Stimulated activated CD4-positive, alpha-beta T cell treated with anti-CD3 and anti-CD28 coated beads, TNF-alpha, amount 100 ng/mL, for 24 hours (primary cell): ENCODE measurements at places on chromosomes 7 and 10.

GRCh38 chr7:116630357-116630756 lies 41.6 kb upstream of the MET start:
- DNase-seq: no peak

GRCh38 chr10:96618653-96619052 lies 31.8 kb upstream of the TM9SF3 start:
- no peak for DNase-seq

DNA sequence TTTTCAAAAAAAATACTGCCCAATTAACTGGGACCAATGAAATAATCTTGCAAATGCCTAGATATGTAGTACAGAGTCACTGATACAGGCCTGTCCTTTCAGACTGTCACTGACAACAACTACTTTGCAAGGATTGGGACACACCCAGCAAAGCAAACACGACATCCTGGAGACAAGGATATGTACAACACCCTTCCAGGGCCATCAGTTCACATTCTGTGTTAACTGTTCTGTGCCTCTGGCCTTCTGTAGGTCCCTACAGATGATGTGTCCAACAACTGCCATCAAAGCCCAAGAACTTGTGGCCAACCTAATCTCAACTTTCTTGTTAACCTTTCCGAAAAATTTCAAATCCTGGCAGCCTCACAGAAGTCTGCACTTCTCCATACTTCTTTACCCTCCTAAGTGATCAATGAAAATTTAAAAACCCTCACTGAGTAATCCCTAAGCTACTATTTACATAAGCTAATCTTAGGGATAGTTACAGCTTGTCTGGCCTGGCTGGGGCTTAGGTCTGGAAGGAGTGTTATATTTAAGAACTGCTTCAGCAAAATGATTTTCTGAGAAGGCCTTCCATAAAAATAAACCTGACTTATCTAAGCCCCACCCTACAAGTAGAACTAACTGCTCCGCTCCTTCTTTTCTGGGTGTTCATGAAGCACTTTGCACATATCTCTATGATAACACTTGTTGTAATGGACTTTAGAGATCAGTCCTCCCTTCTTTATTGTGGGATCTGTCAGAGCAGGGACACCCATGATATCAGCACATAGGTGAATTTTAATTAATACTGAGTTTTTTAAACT lies 21.0 kb downstream of the COBL start:
- DNase-seq: no peak

GRCh38 chr10:82982110-82982608 lies 1107.2 kb downstream of the NRG3 start:
- no peak for DNase-seq

GRCh38 chr10:77392851-77393250 lies 244.8 kb downstream of the KCNMA1 start:
- DNase-seq: no peak

GRCh38 chr10:5125315-5126044 lies 31.3 kb downstream of the AKR1C3 start:
- no peak for DNase-seq

DNA sequence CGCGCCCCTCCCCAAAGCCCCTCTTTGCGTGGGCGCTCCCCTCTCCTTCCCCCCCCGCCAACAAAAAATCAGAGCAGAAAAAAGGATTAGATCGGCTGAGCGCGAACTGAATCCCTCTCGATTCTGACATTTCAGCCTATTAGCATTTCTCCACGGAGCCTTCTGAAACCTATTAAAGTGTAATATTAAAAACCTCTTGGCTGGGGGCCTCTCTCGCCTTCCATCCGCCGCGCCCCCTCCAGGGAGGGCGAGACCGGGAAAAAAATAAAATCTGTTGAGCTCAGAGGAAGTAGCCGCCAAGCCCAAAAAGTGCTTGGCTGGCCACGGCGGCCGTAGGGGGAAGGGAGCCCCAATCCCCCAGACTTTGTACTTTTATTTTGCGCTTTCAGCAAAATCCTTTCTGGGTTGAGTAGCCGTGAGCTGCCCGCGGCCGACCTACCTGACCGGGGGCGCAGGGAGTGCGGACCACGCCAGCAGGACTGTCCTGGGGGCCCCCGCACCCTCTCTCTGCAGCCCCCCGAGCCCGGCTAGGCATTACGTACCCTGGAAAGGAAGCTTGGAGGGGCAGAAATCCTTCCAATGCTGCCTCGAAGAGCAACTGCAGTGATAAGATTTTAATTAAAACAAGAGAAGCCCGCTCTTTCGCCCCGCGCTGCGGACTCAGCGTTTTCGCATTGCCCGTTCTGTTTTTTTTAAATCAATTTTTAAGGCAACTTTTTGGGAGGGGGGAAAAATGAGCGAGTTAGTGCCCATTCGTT lies 1.3 kb upstream of the TNRC18 start:
- DNase-seq: no peak

DNA sequence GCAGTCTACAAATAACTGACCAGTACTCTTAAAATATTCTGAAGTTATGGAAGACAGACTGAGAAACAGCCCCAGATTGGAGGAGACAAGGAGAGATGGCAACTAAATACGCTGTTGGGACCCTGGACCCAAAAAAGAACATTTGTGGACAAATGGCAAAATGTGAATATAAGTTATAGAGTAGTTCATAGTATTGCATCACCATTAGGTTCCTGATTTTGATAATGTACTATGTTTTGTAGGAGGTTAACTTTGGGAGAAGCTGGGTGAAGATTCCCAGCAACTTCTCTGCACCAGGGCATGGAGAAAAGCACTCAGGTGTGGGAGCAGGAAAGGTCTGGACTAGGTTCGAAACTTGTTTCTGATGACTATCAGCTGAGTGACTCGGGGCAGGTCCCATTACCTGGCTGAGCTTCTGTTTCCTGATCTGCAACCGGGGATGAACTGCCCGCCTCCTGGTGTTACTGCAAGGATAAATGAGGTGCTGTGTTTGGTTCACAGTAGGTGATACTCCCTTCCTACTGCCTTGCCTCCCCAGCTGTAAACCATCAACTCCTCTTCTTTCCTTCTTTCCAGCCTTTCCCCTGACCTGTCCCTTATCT lies 48.2 kb downstream of the EEPD1 start:
- no peak for DNase-seq

DNA sequence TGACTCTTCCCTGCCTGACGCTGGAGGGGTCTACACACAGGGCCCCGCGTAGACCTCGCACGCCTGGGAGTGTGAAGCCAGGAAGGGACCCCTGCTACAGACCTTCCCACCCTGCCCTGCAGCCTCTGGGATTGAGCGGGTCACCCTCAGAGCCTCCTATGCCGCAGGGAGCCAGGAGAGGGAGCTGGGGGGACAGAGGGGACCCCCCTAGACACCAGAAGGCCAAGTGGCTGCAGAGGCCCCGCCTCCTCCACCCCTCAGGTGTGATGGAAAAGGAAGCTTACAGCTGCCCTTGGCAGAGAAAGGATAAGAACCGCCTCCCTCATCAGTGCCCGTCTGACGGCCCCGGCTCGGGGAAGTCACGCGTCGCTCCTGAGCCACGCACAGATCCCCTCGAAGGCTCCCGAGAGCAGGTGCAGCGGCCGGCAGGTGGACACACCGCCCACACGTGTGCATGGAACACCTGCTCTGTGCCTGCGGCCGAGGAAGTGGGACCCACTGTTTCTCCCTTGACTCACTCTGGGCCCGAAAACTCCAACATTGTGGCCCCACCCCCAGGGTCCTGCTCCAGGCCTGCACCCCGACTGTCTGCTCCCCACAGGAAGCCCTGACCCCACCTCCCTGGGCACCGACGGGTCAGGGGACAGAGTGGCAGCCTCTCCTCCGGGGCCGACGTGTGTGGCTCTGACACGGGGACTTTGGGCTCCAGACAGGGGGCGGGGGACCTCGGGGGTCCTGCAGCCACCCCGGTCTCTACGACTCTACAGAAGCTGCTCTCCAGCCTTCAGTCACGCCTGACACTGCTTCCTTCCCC lies 73.3 kb downstream of the MICALL2 start:
- DNase-seq: no peak

GRCh38 chr7:128191136-128191844 lies 49.8 kb upstream of the LEP start:
- no peak for DNase-seq

DNA sequence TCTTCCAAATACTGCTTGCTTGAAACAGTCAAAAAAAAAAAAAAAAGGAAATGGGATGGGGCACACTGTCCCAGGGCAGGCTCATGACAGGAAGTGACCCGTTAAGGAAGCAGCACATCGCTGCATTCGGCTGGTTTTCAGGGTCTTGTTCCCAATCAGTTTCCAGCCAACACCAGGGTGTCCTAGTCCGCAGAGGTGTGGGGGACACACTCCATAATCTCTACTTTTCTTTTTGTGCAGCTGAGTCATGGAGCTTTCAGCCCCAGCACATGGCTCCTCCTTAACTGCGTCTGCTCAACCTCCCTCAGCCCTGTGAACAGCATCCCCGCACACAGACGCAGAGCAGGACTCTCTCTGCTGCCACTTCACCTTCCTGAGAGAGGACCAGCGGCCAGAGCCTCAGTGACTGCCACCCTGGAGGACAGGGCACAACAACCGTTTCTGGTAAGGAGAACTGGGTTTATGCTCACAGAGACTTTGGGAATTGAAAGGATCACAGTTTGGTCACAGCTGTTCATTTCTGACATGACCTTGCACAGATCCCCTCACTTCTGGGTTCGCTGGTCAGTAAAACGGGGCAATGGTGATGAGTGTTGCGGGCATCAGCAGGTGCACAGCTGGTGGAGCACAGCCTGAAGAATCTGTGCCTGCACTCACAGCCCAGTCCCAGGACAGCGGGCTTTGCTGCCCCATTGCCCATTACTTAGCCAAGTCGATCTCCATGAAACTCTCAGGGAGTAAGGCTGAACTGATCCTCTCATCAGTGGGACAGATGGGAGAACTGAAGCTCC lies at the start of gene GIMAP5:
GIMAP5 (plus strand) TSS at position 154 of the 791 bp plus-strand sequence. CDS start 3,467 bp downstream, outside the sequence.
- no peak for DNase-seq

GRCh38 chr7:91228327-91228726 lies 35.9 kb upstream of the FZD1 start:
- DNase-seq: no peak

- no peak for DNase-seq
Observed at GRCh38 chr10:93437946-93438612, 44.1 kb downstream of the MYOF start.

GRCh38 chr10:98023024-98023423 lies 7.4 kb downstream of the CRTAC1 start:
- DNase-seq: no peak

DNA sequence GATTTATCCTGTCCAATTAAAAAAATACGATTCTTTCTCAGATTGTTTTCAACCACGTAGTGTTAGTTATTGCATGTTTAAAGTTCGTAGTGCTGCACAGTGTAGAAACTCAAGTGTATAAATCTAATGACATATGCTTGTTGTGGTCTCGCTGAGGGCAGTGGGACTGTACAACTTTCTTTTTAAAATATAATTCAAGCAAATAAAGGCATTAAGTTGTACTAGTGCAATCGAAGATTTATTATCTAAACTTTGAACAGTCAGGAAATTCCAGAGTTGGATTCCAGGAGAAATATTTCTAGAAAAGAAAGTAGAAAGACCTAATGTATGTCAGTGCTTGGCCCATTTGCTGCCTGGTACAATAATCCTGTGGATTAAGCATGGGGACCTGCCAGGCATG lies 124.1 kb upstream of the HPS1 start:
- DNase-seq: no peak

- DNase-seq: no peak
Observed at GRCh38 chr10:13105184-13105583, 5.2 kb downstream of the OPTN start.

DNA sequence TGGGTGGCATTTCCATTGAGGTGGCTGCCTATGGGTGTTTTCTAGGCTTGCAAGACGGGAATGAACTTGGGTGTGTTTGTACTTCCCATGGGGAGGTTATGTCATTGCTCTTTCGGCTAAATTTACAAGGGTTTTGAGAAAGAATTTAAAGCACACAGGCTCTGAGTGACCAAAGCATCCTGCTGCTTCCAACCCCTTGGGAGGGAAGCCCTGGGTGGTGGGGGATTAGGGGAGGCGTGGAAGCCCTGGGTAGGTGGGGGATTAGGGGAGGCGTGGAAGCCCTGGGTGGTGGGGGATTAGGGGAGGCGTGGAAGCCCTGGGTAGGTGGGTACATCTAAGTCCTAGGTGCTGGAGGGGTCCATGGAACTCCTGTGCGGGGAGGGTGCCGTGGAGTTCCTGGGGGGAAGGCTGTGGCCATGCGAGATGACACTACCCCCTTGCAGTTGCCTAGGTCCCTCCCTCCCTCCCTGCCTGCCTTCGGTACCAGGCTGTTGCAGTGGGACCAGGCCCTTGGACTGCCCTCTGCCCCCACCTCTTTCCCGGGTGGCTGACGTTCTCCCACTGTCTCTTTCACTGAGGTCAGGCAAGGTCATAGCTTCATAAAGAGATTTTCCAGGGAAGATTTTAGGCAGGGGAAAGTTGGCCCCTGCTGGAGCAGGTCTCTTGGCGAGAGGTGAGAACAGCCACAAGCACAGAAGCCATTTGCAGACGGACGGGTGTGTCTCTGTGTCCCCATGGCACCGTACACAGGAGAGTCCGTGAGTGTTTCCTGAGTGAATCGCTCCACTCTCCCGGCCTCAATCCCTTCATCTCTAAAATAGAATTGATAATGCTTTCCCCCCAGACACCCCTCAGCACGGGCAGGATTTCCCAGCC lies 19.5 kb downstream of the PRF1 start:
- DNase-seq: no peak

- no peak for DNase-seq
Observed at GRCh38 chr10:15121707-15122106, 24.6 kb downstream of the RPP38 start.

GRCh38 chr7:107694386-107694785 lies 33.8 kb downstream of the SLC26A4 start:
- no peak for DNase-seq

GRCh38 chr7:32476816-32477648 lies 13.1 kb downstream of the LSM5 start:
- DNase-seq: no peak

- no peak for DNase-seq
Observed at GRCh38 chr7:4210821-4211220, 471.3 kb upstream of the FOXK1 start.

GRCh38 chr10:5034588-5034987 lies 30.9 kb upstream of the AKR1C2 start:
- no peak for DNase-seq

GRCh38 chr10:124692100-124692446 lies 52.1 kb downstream of the FAM53B start:
- DNase-seq: no peak

GRCh38 chr10:100709146-100710082 lies 36.0 kb upstream of the PAX2 start:
- no peak for DNase-seq

- no peak for DNase-seq
Observed at GRCh38 chr7:91883676-91884362, 3.3 kb upstream of the MTERF1 start.

GRCh38 chr7:150451833-150452461 lies 1.5 kb downstream of the GIMAP8 start:
- DNase-seq: peak; percentile 45

- DNase-seq: no peak
Observed at GRCh38 chr7:68107261-68107660, 1110.6 kb downstream of the TYW1 start.

GRCh38 chr7:1883031-1883761 lies 213.1 kb downstream of the ELFN1 start:
- DNase-seq: no peak

DNA sequence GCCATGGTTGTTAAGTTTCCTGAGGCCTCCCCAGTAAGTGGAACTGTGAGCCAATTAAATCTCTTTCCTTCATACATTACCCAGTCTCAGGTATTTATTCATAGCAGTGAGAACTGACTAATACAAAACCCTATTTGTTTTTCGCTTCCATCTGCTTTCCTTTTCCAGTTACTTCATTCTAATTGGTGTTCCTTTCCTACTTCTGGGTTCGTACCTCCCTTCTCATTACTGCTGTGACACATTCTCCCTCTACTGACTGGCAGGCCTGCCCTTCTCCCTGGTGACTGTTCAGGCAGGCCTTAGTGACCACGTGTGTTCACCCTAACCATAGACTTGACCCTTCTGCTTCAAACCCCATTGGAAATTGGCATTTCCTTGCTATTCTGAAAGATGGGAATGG lies 37.7 kb downstream of the MTURN start:
- no peak for DNase-seq
